ENCODE measurements at places on chromosomes 3 and 15.

DNA sequence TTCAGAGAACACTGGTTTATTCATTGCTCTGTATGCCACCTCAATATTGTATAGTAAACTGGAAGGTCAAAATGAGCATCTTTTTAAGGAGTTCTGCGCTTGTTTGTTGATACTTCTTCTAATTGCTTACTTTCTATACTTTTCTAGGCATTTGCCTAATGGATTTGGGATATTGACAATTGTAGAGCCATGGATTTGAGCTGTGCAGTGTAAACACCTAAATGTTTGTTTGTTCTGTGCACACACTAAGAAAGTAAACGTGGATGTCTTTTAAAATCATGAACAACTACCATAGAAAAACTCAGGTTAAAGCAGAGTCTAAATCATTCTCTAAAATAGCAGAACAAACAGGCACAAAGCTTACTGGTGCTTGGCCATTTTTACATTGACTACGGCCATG lies 436.6 kb upstream of the GBE1 start:
- DNase-seq = no peak

DNA sequence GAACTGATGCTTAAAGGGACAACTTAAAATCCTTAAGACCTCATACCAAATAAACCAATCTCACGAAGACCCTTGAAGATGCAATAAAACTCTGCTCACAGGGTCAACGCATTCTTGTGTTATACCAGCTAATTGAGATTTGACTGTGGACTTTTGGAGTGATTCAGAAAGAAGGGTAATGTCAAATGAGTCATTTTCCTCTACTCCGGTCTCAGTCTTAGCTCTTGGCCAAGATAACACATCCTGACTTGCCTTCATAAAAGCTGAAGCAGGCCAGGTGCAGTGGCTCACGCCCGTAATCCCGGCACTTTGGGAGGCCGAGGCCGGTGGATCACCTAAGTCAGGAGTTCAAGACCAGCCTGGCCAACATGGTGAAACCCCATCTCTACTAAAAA lies 3.8 kb downstream of the PKM start:
- no peak for DNase-seq

DNA sequence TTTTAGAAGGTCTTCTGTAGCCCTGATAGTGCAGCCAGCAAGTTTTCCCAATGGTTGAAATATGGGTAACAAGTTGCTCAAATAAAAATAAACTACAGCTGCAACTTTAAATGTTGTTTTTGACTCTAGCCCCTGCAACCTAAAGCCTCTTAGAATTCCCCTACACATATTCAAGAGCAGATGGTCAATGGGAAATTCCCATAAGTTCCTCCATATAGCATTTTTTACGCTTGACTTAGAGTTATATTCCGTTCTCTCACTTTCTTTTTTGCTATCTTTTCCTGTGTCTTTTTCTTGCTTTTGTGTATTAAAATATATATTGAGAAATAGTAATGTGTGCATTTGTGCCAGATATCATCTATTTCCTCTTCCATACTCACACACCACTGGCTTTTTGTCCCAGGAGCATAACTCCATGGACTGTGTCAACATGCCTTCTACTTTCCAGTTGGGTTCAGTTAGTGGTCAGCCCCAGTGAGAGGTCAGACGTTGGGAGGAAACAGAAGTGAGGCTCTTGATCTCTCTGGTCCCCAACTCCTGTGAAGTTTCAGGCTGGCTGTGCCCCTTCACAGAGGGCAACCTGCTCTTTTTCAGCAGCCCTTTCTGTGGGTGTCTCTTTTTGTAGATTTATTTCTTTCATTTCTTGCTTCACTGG lies 63.3 kb upstream of the TP63 start:
- no peak for DNase-seq

DNA sequence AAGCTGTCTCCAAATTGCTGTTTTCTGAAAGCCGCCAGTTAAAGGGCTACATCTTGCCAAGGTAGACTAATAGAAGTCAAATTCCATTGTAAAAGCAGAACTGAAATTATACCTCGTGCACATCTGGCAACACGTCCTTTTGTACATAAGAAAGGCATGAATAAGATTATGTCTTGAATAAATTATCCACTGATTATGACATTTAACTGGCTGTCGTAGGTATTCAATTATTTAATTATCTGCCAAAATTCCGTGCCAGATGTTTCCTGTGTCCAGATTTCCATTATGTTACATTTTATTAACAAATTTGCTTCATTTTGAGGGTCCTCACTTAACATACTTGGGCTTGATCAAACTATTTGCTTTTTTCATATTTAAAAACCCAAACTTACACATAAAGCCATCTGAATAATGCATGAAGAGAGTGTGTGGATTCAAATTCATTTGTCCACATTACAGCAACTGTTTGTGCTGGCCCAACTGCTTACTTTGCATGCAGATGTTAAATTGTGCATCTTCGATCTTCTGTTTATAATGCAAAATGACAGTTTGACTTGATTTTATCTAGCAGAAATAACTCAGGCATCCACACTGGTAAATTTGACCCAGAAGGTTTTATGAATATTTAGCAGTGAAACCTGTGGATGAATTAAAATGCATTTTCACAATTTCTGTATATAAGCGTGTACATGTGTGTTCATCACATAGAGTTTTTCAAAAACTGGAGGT lies 701.5 kb downstream of the ZNF385D start:
- DNase-seq = no peak

GRCh38 chr3:108088697-108089096 lies 2.1 kb downstream of the CD47 start:
- DNase-seq = no peak

DNA sequence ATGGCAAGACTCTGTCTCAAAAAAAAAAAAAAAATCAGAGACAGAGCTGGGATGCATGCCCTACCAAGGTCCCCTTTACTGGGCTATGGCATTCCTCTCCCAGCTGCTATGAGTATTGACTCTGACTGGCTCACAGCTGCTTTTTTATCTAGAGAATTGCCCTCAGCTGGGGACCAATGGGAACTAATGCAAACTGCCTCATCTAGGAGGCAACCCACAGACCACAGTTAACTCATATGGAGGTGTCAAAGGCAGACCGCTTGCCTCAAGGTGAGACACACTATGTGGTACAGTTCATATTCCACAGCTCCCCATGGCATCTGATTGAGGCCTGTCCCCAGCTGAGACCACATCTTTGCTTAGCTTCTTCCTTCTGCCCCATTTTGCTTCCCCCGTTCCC lies 183.5 kb upstream of the EOMES start:
- no peak for DNase-seq
